ENCODE measurements at places on chromosomes 5 and 9.

DNA sequence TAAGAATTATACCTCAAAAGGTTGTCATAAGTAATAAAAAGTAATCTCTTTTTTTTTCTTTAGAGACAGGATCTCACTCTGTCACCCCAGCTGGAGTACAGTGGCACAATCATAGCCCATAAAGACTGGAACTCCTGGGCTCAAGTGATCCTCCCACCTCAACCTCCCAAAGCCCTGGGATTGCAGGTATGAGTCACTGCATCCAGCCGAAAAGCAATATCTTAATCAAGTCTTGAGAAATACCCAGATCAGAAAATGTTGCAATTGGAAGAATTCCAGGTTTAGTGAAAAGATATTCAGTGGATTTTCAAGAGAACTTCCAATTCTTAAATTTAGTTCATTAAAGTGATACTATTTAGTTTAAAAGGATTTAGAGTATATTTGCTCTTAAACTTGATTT lies 40.9 kb upstream of the IDNK start:
- DNase-seq, result peak; percentile 56

GRCh38 chr5:143516249-143516648 lies 112.8 kb upstream of the NR3C1 start:
- no peak for DNase-seq

DNA sequence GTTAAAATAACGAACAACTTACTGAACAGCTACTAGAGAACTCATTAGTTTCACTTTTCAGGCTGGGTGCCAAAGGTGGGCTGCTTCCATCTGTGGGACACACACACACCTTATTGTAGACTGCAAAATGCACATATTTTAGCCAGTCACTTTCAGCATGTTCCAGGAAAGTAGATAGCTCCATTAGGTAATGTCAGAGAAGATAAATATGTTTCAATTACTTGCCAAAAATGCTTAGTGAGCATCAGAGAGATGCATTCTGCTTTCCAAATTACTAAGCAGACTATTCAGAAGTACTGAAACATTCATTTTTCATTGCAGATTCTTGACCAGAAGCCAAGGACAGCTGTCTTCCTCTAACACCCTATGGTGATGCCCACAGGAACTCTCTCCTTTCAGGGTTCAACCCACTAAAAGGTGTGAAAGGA lies 56.2 kb upstream of the APC start:
- DNase-seq, result no peak

DNA sequence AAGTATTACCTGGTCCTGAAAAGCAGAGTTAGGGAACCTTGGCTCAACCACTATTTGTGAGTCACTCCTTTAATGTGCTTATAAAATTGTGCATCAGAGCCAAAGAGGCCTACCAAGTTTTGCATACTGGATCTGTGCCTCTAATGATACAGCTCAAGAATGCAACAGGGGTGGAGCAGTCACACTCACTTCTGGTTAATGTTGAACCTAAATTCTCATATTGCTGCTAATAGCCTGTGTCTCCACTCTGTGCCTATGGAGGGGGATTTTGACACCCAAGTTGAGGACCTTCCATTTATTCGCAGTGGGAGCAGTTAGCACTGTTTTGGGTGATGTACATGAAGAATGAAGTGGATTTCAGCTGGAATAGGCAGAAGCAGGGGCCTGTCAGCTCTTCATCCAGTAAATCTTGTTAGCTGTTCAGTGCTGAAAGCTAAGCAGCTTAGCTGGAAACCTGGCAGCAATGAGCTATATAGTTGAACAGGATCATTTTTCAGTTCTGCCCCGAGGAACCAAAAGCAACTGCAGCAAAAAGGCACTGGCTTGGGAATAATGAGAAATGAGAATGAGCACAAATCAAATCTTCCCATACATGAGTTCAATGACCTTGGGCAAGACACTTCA lies 9.7 kb downstream of the SH3TC2 start:
- DNase-seq, result peak; percentile 65

- DNase-seq, result no peak
Measured at GRCh38 chr5:82287625-82288024, 9.5 kb upstream of the RPS23 start.

GRCh38 chr9:22257026-22257816 lies 189.4 kb upstream of the DMRTA1 start:
- DNase-seq, result peak; percentile 98

DNA sequence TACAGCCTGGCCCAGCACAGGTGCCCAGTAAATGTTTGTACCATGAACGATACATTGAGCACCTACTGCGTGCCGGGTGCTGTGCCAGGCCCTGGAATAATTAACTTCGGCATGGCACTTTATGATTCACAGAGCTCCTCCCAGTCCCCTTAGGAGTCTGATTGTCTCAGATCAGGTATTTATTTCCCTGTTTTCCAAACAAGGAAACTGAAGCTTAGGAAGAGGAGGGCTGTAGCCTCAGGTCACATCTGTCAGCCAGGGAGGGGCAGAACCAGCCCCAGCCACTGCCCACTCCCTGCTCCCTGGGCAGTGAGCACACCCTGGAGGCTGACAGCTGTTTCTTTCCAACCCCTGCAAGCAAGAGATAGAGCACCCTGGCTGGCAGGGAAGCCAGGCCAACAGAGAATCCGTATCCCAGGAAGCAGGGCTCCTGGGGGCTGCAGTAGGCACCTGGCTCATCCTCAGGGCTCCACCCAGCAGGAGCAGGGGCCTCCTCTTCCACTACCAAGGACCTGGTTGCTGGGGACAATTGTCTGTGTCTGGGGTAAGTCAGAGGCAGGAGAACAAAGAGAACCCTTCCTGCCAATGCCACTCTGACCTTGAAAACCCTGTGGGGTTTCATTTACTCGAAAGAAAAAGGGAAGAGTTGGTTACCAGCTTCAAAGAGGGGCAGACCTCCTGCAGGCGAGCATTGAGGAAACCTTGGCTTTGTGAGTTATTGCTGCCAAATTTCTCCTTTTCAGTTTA lies 69.0 kb downstream of the DAB2IP start:
- DNase-seq, result peak; percentile 77

DNA sequence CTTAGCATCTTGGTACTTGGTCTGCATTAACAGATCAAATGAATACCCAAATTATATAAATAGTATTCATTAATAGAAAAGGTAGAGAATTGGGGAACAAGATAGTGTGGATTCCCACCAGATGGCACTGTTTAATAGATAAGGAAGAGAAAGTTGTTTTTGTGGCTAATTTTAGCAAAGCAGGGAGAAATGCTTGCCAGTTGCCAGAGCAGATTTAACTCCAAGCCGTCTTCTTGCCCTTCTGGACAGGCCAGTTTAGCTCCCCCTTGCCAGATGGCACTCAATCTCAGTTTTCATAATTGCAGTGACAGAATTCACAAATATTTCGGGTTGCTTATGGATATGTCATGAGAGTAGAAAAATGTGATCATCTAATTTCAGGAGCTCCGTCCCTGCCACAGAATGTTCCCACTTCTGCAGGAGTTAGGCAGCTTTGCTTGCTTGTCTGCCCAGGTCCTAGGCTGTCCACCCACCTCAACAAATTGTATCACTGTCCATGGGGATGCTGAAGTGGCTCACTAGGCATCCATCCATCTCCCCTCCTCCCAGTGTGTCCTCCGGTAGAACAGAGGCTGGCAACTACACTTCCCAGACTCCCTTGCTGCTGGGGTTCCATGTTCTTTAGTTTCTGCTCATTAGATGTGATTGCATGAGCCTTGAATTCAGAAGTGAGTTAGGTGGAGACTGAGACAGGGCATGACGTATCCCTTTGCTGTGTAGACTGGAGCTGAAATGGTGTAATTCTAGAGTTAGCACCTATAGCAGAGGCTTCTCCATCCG lies 11.8 kb upstream of the HEXB start:
- DNase-seq, result no peak

- no peak for DNase-seq
Measured at GRCh38 chr5:96584712-96585111, 77.5 kb upstream of the CAST start.

DNA sequence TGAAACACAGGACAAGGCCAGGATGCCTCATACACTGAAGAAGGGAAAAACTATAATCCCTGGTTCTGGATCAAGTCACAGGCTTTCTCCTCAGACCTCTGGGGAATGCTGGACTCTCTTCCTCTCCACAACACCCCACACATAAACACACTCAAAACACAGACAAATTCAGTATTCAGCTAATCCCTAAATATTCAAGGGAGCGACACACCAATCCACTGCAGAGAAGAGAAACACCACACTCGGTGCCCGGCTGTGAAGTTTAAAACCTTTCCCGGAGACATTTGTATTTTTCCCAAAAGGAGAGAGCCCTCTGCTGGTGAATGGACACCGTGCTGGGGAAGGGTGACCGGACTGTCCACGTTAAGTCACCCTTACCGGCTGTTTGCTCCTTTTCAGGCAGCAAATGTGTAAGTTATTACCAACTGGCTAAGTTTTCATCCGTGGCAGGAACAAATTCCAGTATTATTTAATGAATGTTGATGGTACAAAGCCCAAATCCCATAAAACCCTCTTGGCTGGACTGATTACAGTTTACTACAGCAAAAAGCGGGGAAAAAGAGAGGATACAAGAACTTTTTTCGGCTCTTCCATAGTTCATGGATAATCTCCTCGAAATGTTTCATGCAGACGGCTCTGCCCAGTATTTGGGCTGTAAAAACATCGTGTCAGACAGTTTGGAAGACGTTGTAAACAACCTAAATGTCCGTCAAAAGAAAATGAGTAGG lies 130.9 kb upstream of the SLC30A5 start:
- DNase-seq, result peak; percentile 48

- no peak for DNase-seq
Measured at GRCh38 chr5:116544531-116545241, 29.9 kb downstream of the SEMA6A start.

- no peak for DNase-seq
Measured at GRCh38 chr5:8727396-8727795, 818.5 kb downstream of the SEMA5A start.

DNA sequence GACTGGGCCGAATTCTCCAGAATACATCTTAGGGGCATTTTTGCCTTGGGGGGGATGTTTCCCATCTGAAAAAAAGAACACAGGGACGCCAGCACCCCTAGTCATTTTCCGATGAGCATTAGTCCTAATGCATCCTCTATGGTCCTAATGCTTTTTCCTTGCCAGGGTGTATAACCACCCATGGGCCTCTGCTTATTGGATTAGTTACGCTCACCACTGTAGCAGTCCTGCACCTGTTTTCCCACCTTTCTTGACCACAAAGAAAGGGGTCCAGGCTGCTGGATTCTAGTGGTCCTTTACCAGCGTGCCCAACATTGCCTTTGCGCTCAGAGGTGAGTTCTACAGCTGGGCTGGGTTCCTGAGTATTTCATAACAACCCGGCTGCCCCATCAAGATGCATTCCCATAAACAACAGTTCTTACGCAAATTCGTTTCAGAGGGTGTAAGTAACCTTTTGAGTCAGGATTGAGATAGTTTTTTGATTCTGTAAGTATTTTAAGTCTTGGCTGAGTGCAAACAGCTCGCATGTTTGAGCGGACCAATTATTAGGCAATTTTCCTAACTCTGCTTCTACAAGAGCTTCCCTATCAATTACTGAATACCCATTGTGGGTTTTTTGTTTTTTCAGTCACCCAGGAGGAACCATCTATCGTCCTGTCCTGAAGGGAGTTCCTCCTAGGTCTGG lies 135.1 kb downstream of the DROSHA start:
- no peak for DNase-seq

- no peak for DNase-seq
Measured at GRCh38 chr5:45533663-45534062, 162.5 kb downstream of the HCN1 start.

- DNase-seq, result peak; percentile 80
Measured at GRCh38 chr9:124342776-124343485, 72.3 kb downstream of the PSMB7 start.

- peak; percentile 63 for DNase-seq
Measured at GRCh38 chr9:74447451-74448193, 49.5 kb upstream of the RORB start.

- no peak for DNase-seq
Measured at GRCh38 chr5:101430551-101430950, 527.5 kb upstream of the ST8SIA4 start.

DNA sequence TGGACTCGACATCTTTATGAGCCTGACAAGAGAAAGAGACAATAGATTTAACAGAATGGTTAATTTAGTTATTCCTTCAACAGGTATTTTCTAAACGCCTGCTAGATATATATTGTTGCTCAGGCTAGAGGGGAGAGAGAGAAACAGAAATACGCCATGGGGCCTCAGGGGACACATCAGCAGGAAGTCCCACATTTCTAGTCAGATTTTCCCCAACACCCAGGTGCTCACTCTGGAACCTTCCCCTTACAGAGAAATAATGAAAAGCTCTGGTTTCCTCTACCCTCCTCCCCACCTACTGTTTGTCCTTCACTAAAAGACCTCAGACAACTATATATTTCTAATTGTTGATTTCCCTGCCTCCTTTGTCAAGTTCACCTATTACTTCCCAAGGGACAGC lies 130.3 kb upstream of the TBC1D2 start:
- no peak for DNase-seq

GRCh38 chr5:113115061-113115460 lies 138.5 kb downstream of the DCP2 start:
- no peak for DNase-seq

DNA sequence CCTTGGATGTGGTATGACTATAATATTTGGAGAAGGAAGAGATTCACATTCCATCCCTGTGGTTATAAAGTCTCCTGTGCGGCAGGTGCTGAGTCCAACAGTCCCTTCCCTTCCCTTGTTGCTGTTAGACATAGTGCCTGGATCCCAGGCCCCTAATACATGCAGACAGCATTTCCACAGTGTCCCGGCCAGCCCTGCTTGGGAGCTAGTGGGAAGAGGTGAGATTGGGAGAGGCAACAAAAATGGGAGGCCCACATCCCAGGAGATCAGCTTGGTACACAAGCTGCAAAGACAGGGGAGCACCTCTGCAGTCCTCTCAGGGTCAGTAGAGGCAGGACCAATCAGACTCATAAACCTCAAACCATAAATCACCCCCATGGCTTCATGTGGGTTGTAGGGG lies 3.3 kb upstream of the NEURL1B start:
- DNase-seq, result no peak

- DNase-seq, result no peak
Measured at GRCh38 chr9:21615446-21615845, 133.3 kb upstream of the IFNE start.

- no peak for DNase-seq
Measured at GRCh38 chr9:134127616-134128015, 8.3 kb upstream of the WDR5 start.

GRCh38 chr5:1832511-1833250 lies 31.5 kb downstream of the NDUFS6 start:
- no peak for DNase-seq

GRCh38 chr9:108160706-108161355 lies 671.3 kb upstream of the KLF4 start:
- no peak for DNase-seq

DNA sequence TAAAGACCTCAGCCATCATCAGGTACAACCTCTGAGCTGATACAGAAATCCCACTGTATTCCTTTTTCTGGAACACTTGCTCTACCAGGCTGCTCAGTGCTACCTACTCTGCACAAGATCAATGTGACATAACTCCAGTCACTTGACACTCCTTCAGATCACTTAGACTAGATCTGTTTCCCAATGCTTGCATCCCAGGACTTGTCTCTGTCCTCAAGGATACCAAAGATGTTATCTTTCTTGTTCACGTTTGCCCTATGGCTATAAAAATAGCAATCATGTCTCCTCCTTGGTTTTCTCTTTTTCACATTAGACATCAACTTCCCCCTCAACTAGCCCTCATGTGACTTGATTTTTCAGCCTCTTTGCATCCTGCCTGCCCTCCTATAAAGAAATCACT lies 188.1 kb upstream of the PTGER4 start:
- DNase-seq, result no peak

GRCh38 chr9:34291423-34291822 lies 37.6 kb downstream of the KIF24 start:
- DNase-seq, result no peak

- DNase-seq, result no peak
Measured at GRCh38 chr5:13316176-13316575, 628.3 kb downstream of the DNAH5 start.

Measured in mammary epithelial cell (primary cell).